ENCODE measurements at places on chromosomes 6 and 20.

DNA sequence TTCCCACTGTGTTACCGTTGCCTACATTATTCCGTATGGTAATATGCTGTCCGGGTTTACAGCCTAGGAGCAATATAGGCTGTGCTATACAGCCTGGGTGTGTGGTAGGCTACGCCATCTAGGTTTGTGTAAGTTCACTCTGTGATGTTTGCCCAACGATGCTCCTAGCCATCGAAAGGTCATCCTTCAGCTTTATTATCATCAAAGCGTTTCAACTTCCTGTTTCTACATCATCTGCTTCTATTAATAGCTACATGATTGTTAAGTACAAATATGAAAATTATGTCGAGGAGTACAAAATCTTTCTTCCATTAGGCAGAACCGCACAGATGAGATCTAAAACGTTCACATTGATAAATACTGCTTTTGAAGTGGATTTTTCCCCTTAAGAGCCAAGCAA is 69.9 kb downstream of the PPP1R14C start:
- no peak for DNase-seq

- DNase-seq, result no peak
Measured at GRCh38 chr6:115133790-115134189, 791.0 kb upstream of the HS3ST5 start.

DNA sequence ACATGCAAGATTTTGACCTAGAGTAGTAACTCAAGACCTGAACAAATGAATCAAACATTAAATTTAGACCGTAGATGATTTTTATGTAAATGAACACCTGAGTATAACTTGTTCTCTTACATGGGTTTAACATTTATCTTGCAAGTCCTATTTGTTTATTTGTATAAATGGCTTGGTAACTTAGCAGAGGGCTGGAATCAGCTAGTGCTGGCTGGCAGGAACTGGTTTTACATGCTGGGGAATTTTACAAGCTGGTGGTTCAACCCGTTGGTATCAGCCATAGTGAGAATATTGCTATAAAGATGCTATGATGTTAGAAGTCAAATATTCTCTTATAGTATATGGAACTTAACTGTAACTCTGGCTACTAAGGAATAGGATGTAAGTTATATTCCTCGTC is 8.9 kb downstream of the SLC22A2 start:
- no peak for DNase-seq

- no peak for DNase-seq
Measured at GRCh38 chr20:55472704-55473103, 532.6 kb downstream of the CBLN4 start.

DNA sequence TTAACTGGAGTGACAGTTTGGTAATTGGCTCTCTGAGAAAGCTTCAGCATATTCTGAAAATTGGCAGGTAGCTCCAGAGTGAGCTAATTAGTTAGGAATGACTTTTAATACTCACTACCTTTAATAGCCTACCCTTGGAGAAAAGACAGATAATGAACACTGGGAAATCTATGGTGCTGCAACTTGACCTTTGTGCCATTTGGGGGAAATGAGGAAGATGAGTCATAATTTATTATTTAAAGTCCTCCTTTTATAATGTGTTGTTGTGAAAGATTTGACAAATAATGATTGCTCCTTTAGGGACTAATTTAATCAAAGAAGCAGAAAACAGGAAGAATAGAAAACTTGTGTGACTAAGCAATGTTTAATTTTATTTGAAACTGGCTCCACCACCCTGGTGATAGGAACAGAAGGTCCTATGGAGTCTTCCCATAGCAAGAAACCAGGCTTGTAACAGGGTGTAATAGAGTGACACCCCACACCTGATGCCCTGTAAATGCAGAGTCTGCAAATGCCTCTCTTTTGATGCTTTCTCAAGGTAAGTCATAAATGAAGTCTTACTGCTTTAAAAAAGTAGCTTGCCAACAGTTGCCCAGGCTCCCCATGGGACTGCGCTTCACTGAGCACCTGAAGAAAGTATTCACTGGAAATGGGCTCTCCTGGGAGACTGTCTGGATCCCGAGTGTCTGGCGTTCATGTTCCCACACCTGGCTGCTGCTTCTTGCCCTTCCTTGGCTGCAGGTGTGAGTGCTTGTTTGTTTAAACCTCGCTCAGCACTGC is 134.4 kb downstream of the LRRC1 start:
- DNase-seq, result no peak

- no peak for DNase-seq
Measured at GRCh38 chr20:23391707-23392310, 29.5 kb downstream of the NAPB start.

DNA sequence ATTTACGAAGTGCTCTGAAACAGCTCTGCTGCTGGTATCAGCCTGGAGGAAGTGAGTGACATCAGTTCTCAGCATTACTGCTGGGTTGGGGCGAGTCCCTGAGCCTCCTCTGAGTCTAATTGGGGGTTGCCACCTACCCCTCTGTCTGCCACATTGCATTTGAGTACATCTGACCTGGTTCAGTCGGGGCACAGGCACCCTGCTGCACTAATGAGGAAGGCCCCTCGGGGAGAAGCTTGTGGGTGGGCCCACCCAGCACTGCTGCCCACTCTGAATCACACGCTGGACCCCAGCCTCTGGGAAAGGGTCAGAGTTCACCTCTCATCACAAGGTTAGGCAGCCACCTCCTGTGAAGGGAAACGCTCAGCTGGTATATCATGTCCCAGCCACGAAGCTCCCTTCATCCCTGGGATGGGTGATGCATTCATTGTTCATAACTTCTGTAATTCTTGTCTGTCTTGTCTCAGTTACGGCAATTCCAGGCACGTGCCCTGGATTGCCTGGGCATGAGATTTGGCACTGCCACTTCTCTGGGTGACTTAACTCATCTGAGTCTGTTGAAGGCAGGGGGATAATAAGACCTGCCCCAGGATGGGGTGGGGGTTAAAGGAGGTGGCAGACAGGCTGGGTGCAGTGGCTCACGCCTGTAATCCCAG is 13.3 kb downstream of the DNMT3B start:
- DNase-seq, result no peak

GRCh38 chr20:2795451-2795850 is 5.0 kb downstream of the CPXM1 start:
- no peak for DNase-seq

DNA sequence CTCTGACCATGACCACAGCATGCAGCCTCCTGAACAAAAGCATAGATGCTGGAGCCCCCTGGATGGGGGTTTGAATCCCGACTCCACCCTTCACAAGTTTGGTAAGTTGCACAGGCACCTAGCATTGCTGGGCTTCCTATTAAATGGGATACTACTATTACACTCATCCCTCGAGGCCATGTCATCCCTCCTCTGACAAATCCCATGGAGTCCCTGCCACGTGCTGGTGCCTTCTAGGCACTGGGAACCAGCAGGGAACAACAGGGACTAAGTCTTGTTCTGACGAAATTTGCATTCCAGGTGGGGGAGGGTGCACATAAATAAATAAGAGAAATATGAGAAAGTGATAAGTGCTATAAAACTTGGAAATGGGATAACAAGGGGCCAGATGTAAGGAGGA is 15.3 kb upstream of the SIRPA start:
- no peak for DNase-seq

GRCh38 chr6:24125980-24126379 is at the start of gene NRSN1:
TSS of gene NRSN1 (plus strand) at chr6:24126215. CDS start at chr6:24134328, 8,113 bp downstream.
- DNase-seq, result no peak

- no peak for DNase-seq
Measured at GRCh38 chr20:1491281-1491840, at the start of gene SIRPB2. TSS of gene SIRPB2 (minus strand) at chr20:1491420. CDS start at chr20:1491359, 61 bp downstream.

- DNase-seq, result no peak
Measured at GRCh38 chr6:27477318-27478013, 4.6 kb upstream of the ZNF184 start.

- DNase-seq, result no peak
Measured at GRCh38 chr6:136070815-136071214, 179.3 kb downstream of the MTFR2 start.

- DNase-seq, result no peak
Measured at GRCh38 chr20:39277185-39277584, 315.0 kb downstream of the DHX35 start.

DNA sequence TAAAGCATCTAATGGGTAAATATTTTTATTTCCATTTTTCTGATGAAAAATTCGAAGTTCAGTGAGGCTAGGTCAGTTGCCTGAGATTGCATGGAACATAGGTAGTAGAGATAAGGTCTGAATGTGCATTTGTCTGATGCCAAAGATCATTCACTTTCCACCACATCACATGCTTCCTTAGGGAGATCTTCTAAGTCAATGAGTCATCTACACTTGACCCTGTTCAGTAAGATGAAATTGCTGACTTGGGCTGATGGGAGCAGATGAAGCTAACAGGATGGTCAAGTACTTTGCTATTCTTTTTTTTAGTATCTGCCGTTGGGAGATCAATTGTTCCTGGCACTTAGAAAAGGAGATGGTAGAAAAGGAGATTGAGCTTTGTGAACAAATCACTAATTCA is 511.3 kb downstream of the PHF3 start:
- no peak for DNase-seq

DNA sequence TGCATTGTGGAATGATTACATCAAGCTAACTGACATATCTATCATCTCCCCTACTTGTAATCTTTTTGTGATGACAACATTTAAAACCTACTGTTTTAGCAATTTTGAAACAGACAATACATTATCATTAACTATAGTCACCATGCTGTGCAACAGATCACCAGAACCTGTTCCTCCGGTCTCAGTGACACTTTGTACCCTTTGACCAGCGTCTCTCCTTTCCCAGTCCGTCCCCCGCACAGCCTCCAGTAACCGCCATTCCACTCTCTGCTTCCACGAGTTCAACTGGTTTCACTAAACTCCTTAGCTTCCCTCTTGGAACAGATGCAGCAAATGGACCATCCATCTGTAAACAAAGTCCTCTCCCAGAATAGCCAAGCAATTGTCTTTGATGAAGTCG is 21.8 kb downstream of the LRP11 start:
- no peak for DNase-seq

DNA sequence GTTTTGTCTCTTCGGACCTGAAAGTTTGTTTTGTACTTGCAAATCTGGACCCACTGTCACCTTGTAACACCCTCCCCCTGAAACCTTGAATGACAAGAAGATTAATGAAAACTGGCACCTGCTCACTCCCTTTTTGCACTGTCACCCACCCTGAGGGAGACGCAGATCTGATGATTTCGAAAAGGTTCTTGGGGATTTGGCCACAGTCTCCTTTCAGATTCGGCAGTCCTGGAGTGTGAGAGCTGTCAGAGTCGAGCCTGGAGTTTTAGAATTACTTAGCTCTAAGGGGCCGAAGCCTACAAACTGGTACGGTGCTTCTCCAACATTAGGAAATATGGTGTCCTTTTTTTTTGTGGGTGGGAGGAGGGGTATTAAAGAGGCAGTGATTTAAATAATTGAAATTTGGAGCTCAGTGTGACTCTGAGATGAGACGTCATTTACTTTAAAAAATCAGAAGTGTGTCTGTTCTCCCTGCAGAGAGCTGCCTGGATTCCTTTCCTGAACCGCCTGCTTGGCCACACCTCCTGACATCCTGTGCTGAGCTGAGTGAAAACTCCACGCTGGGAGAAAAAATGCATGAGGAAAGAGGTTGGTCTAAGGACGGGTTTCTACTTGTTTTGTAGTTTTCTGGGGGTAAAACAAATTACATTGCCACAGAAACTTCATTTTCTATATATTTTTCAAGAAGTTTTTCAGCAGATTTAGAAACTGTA is 447.0 kb upstream of the CDH4 start:
- no peak for DNase-seq

DNA sequence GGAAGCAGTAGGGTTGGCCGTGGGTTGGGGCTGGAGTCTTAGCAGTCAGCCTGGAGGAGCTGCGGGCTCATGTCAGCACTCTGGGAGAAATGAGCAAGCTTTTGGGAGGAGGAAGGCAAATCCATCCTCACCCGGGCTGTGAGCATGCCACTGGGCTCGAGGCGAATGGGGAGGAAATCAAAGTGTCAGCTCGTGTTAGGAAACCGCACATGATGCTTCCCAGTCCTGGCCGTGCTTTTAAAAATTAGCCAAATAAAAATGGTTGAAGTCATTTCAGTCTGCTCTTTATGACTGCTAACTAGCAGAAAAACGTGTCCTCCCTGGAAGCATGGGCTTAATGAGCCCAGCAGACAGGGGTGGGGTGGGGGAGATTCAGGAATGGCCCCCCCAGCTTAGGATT is 98.1 kb downstream of the NFATC2 start:
- DNase-seq, result no peak

DNA sequence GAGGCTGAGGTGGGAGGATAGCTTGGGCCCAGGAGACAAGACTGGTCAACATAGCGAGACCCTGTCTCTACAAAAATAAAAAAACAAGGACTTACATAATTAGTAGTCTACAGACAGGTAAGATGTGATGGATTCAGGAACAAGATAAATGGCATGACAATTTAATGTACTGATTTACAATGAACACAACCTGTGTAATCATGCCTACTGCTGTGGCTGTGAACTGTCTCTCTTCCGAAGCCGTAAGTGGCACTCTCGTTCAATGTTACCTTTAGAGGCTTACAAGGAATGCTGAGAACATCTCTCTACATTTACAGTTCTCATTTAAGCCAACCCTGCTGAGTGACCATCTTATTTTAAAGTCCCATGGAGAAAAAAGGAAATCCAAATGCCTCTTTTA is 134.8 kb upstream of the PRDM1 start:
- DNase-seq, result no peak

DNA sequence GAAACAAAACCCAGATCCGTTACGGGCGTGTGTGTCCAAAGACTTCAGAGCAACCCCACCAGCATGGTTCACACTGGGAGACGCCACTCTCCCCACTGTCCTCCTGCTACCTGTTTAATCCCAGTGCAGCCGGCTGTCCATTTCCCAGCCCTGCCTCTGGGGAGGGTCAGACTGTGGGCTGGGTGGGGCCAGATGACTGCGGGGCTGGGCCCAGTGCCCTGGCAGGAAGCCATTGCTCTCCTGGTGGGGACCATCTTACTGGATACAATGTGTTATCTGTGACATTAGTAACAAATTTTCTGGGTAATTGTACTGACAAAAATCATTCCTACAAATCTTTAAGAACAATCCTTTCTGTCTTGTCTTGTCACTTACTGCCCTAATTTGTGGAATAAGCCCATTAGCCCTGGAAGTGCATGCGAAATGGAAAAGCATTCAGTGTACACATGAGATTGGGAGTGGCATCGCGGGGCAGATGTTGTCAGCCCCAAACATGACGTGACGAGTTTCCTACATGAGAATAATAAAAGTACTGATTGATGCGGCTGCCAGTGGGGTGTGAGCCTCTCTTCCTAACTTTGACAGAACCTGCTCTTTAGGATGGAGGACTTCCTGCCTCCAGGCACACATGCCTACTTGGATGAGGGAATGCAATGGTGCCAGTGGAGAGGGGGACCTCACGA is 37.9 kb upstream of the PCMTD2 start:
- no peak for DNase-seq

DNA sequence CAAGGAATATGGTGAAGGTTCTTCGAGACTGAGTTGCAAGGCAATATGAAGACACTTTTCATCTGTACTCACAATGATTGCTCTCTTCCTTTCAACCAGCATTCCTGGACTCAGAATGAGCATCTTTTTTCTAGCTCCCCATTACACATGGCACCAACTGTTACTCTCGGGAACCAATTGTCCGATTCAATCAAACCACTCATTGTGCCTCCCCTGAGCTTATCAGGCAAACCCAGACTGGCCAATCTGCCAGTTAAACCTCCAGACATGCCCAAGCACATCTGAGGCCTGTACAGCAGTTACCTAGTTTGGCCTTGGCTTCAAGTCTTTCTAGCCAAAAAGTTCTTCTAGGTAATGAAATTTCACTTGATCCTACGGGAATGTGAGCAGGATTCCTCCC is 164.1 kb downstream of the ID4 start:
- no peak for DNase-seq
